ENCODE measurements at places on chromosomes 11 and 22.

- no peak for DNase-seq
Measured at GRCh38 chr22:34861787-34862186, 204.2 kb upstream of the ISX start.

DNA sequence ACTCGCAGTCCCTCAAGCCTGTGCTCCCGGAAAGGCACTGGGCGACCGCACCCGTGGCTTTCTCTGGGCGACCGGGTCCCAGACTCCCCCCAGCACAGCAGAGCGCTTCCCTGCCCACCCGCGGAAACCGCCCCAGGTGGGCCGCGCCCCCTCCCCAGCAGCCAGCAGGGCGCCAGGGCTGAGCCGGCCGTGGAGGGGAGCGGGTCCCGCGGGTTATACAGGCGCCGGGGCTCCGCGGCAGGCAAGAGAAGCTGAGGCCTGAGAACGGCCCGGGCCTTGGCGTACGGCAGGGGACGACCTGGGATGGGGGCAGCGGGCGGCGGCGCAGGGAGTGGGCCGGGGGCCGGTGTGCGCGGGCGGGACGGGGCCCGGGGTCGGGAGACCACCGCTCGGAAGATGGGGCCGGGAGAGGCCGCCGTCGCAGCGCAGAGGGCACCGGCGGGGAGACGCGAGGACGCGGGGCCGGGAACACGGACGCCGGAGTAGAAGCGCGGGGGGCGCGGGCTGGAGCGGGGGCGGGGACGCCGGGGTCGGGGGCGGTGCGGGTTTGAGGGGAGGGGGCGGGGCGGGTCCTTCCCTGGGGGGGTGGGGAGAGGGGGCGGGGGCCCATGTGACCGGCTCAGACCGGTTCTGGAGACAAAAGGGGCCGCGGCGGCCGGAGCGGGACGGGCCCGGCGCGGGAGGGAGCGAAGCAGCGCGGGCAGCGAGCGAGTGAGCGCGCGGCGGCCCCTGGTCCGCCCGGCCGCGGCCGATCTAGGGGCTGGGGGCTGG is at the start of gene MDK:
TSS of gene MDK (plus strand) at position 622 of the 771 bp plus-strand sequence. CDS start 389 bp downstream, outside the sequence.
- no peak for DNase-seq

GRCh38 chr11:74820763-74821162 is 72.1 kb downstream of the RNF169 start:
- peak; percentile 41 for DNase-seq

DNA sequence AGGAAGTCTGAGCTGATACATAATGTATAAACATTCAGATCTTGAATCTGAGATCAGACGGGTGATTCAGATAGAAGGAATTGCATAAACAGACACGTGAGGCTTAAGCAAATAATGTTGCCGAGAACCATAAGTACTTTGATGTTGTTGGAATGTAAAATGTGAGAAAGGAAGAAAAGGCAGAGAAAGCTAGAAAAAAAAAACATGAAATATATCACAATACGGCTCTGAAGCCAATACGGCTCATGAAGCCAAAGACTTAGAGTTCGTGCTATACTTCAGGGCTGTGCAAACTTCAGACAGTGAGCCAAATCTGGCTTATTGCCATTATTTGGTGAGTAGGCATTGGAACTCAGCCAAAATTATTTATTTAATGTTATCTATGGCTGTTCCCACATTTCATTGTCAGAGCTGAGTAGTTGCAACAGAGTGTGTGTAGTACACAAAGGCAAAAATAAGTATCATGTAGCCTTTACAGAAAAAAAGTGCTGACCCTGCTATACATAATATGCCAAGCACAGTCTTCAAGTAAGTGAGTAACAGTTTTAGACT is 673.3 kb downstream of the CNTN5 start:
- DNase-seq: no peak

DNA sequence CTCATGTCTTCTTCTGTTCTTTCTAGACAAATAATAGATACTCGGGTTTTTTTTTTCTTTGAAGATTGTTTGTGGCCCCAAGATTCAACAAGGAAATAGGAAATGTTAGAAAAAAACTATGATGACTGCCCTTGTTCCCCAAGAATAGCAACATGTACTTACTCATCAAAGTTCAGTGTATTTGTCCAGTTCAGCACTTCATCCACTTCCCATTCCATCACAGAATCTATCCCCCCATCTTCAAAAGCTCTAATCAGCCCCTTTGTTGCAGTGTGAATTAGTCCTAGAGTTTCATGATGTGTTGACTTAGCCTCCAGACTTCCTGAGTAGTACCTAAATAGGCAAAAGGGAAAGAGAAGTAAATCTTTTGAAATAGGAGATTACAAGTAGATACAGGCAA is 74.3 kb downstream of the C11orf65 start:
- DNase-seq: no peak

- DNase-seq: peak; percentile 83
Measured at GRCh38 chr11:64341851-64342791, 2.1 kb downstream of the CCDC88B start.

DNA sequence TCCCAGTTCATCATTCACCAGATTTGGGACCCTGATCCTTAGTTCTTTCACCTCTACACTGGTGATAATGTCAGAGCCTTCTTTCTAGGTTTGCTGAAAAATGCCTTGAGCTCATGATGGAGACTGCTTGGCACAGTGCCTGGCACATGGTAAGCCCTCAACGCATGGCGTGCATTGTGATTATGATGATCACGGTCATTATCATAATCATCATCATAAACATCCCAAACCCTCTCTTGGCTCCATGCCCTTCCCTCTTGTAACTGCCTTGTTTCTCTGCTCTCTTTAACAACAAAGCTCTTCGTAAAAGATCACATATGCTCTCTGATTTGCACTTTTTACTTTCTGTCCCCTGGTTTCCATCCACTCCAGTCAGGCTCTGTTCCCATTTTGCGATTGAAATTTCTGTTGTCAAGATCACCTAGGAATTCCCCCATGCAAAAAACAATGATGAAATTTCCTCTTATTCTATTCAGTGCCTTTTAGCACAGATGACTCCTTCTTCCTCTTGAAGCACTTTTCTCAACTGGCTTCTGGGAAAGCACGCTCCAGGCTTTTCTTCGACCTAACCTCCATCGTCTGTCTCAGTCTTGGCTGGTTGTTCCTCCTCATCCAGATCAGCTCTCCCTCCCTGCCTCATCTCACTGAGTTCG is 479.1 kb downstream of the OPCML start:
- DNase-seq: no peak

- DNase-seq: no peak
Measured at GRCh38 chr11:108666373-108666772, 1.5 kb downstream of the DDX10 start.

DNA sequence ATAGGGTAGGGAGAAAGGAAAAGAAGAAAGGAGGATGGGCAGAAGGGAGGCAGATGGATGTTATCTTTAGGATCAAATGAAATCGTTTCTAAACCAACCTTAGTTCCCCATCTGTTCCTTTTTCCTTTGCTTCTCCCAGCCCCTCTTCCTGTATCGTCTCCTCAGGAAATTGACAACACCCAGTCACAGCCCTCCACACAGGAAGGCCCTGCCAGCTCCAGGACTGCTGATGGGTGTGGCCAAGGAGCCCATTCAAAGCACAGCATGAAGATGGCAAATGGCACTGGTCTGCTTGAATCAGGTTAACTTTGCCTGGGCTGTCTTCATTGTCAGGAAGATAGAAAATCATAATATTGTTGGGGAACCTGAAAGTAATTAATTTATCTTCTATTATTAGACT is 164.8 kb downstream of the C11orf87 start:
- DNase-seq: no peak

- no peak for DNase-seq
Measured at GRCh38 chr22:46140989-46141928, 9.1 kb upstream of the PPARA start.

GRCh38 chr22:41979423-41980250 is 10.4 kb downstream of the SEPTIN3 start:
- DNase-seq: no peak

GRCh38 chr22:43446037-43446803 is 34.4 kb downstream of the MPPED1 start:
- DNase-seq: no peak

GRCh38 chr11:73398132-73398526 is 21.9 kb downstream of the RELT start:
- DNase-seq: no peak

DNA sequence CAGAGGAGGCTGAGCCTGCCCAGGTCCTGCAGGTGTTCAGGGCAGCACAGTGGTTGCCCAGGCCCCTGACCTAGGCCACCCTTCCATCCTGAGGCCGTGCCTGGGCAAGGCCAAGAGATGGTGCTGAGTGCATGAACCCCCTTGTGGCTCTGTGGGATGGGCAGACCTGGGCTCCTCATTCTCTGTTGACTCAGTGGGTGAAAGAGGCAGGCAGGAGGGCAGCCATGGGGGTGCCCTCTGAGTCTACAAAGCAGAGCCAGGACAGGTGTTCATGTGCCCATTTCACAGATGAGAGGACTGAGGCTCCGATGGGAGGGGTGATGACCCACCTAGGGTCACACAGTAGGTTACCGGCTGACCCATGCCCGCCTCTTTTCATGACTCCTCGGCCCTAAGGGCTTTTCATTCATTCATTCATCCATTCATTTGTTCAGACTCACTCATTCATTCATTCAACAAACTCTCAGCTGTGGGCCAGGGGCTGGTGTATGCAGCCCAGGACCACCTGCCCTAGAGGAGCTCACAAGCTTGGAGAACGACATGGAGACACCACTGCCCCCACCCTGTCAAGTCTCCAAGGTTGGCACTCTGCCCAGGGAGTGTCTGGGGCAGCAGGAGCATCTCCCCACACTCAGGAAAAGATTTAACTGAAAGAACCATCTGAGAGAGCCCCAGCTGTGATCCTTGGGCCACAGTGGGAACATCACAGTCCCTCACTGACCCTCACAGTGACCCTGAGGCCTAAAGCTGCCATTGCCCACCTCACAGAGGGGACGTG is 40.5 kb downstream of the IGLL5 start:
- DNase-seq: no peak

DNA sequence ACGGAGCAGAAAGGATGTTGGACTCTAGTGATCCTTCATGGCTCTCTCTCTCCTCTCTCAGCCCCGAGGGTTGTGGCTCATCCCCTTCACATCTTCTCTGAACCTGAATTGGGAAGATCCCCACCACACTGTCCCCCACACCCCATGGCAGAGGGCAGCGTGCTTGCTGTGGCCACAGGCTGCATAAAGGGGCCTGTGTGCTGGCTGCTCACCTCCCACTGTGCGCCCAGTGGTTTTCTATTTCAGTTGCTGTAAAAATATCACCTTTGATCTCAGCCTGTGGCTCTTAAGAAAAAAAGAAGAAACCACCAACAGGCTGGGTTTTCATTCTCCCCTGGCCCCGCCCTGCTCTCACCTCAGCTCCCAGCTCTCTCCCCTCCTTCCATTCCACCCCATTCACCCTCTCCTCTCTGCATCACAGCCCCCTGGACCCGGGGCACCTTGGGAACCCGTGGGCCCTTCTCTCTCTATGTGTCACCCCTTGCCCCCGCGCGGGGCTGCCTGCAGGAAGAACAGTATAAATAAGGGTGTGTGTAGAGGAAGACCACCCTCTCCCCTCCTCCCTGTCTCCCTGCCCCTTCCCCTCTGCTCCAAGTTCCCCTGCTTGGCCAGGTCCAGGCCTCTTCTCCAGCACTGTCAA is 25.8 kb upstream of the WNT11 start:
- no peak for DNase-seq

DNA sequence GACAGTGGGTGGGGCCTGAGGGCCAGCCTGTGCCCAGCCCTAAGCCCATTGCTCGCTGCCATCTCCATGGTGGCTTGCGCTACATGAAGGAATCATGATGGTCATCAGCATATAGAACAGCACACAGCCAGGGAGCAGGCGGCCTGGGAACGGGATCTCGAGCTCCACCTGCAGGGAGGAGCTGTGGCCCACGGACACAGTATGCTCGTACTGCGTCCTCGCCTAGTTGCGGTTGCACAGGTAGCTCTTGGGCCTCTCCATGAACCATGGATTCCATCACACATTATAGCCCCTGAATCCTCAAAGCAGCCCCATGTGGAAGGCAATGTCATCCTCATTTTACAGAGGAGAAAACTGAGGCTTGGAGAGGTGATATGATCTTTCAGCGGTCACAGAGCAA is 15.1 kb downstream of the SEC14L4 start:
- DNase-seq: no peak

DNA sequence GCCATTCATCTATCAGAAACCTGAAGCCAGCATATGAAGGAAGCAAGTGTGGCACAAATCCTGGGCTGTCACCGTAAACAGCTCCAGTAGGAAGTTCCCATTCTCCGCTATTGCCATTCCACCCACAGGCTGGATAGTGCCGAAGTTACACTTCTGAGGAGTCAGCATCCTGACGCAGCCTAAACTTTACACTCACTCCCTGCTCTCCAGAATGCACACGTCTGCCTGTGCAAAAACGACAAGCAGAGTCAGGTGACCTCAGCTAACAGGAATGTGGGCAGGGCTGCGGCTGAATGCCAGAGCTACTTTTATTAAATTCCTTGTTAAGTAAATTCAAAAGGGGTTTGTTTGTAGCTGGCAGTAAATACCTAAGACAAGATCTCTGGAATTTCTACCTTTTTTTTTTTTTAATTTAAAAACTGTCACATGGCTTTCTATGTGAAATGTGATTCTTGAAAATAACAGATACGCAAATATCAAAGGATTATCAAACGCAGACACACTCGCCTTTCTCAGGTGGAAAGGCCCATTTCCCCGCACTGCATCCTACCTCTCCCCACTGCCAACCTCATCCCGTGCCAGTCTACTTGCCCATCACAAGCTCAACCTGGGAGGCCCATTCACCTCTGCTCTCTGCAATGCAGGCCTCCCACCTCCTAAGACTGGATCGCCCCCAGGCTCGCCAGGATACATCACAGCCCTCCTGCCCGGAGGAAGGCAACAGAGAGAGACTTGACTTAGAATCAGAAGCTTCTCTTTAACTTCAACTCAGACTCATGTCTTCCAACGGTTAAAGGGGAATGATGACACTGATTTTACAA is 33.5 kb downstream of the NFRKB start:
- DNase-seq: no peak

GRCh38 chr11:3230636-3231549 is 1.3 kb downstream of the MRGPRE start:
- no peak for DNase-seq

GRCh38 chr11:10409207-10409661 is 45.8 kb upstream of the AMPD3 start:
- no peak for DNase-seq

- DNase-seq: no peak
Measured at GRCh38 chr11:4125141-4125540, 30.5 kb downstream of the RRM1 start.

GRCh38 chr11:19160847-19161246 is 40.9 kb downstream of the CSRP3 start:
- DNase-seq: no peak
